Kidney epithelial cell (primary cell): ENCODE measurements at places on chromosomes 2 and 18. TPM values are rescaled to one million over a fixed set of nuclear protein-coding genes. Genes with fewer than 3 reads are reported as not detected.

VAPA gene
- 169 and 173 TPM in 2 replicates for total RNA-seq

SLC8A1 gene
- 2.8 and 3.2 TPM in 2 replicates for total RNA-seq

EMILIN2 gene
- 27.0 and 41.6 TPM in 2 replicates for total RNA-seq

SPHKAP gene
- 0.17 TPM in 1 of 2 replicates, not detected in the other for total RNA-seq

COL4A3 gene
- 0.96 and 2.3 TPM in 2 replicates for total RNA-seq

FAM110C gene
- 10.4 and 11.7 TPM in 2 replicates for total RNA-seq

DNA sequence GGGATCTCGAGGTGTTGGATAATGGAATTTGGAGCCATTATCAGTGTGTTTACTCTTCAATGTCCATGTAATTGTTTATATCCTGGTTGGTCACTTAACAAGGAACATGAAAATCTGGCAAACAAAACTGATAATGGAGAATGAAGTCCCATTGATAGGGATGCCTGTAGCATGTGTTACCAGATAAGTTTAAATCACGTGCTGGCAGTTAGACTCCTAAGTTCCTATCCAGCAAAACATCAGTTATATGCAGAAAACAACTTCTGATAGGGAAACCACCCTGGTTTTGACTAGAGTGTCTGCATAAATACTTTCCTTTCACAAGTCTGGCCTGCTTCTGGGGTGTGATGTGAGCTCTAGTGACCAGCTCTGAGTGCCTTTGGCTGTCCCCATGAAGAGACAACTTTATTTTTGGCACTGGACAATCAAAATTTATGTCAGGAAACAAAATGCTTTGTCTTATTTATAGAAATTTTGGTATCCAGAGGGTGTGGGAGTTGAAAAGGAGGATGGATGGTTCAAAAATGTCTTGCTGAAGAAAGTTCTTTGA is 82.0 kb downstream of the FHOD3 start:
- DNase-seq = no peak

- no peak for DNase-seq
Measured at GRCh38 chr2:134791616-134792015, 46.8 kb upstream of the ACMSD start.

GRCh38 chr2:216083464-216084281 is 2.0 kb downstream of the TMEM169 start:
- DNase-seq = peak; percentile 95

GRCh38 chr2:205730191-205730590 is 47.9 kb downstream of the NRP2 start:
- DNase-seq = no peak

GRCh38 chr2:9867881-9868280 is 24.6 kb downstream of the TAF1B start:
- no peak for DNase-seq

GRCh38 chr2:67650291-67651133 is 253.4 kb downstream of the ETAA1 start:
- DNase-seq = peak; percentile 67
